ENCODE measurements at places on chromosomes 6 and 20.

DNA sequence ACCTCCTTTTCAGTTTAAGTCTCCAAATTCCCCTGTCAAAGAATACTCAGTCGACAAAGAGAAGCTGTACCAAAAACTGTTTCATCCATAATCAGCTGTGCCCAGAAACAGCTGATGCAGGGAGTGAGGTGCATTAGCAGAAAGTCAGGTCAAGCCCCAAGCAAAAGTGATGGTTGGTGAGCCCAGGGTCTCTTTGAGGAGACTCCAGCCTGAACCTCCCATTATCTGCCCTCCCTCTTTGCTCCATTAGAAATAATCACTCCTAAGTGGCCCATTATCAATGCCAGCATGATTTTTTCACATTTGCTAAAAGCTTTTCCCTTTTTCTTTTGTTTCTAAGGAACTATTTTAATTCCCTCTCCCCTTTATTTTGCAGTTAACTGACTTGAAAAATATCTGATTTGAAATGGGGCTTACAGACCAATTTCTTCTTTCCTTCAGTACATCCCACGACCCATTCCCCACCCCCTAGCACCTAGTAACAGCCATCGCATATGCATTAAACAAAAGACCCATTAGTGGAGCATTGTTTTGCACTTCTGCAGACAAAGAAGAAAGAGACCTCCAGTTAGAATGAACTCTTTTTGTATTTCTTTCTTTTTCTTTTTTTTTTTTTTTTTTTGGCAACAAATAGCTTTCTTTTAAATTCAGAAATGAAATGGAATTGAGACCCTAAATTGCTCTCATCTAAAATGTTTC lies 257.0 kb downstream of the GRIK2 start:
- H3K36me3 ChIP-seq = no peaks in the 10 kb centered on the region
- no peaks in the 10 kb centered on the region for H3K27me3 ChIP-seq
- H3K27ac ChIP-seq = no peak overlapping the region
- no peak overlapping the region for H3K4me3 ChIP-seq

DNA sequence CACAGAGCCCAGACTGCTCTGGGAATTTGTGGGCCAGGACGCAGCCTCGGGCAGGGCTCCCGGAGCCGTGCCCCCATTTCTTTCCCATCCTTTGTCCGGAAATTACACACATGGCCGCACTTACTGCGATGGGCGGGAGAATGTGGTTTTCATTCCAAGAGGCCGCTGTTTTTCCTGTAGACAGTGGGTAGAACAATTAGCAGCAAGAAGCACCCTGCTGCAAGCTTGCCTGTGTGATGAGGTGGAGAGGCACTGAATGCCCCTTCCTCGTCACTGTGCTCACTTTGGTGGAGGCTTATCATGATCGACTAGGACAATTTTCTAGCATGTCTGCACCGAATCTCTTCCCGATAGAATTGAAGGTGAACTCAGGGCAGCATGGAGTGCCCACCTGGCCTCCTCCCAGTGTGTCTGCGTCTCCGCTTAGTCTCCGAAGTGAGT lies 102.8 kb downstream of the DACT2 start:
- H3K27ac ChIP-seq = no peak overlapping the region
- H3K27me3 ChIP-seq = no peaks in the 10 kb centered on the region
- H3K4me1 ChIP-seq = peaks cover 3% of the 10 kb centered on the region
- no peak for DNase-seq

- no peaks in the 10 kb centered on the region for H3K36me3 ChIP-seq
- H3K4me1 ChIP-seq = peaks cover 16% of the 10 kb centered on the region
- H3K27ac ChIP-seq = no peak overlapping the region
- H3K4me3 ChIP-seq = peak overlapping the region; percentile 41
- no peak for DNase-seq
Observed at GRCh38 chr6:30465595-30466306, 23.6 kb upstream of the HLA-E start.

DNA sequence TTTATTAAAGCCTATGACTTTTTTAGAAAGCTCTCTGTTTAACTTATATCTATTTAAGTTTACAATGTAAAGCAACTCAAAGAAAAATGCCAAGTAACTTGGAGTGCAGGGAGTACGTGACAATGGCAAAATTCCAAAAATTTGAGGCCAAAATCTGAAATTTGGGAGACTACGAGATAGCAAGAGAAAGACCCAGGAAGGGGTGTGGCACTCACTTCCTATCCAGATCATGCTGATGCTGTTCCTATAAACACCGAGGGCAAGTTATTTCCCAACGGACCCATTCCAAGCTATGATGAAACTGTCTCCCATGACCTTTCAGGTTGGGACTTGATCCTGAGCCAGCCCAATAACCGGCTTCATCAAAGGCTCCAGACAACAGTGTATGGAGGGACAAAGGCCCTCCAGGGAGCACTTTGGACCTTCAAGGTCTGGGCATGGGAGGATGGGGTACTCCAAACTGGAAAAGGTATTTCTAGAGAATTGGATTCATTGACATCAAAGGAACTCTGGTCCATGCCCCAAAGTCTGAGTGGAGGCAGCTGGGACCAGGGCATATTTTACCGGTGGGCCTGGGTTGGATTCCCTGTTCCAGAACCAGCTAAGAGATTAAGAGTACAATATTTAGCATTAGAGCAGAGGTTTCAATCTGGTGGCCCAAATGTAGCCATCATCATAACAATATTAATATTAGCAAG lies 15.7 kb upstream of the SLC13A3 start:
- no peak for DNase-seq
- H3K4me3 ChIP-seq = no peak overlapping the region
- H3K27ac ChIP-seq = no peak overlapping the region
- no peaks in the 10 kb centered on the region for H3K27me3 ChIP-seq
- H3K36me3 ChIP-seq = no peaks in the 10 kb centered on the region

GRCh38 chr6:28004350-28005151 lies 47.5 kb downstream of the OR2B6 start:
- H3K4me3 ChIP-seq = no peak overlapping the region
- H3K4me1 ChIP-seq = no peaks in the 10 kb centered on the region
- H3K27me3 ChIP-seq = peaks cover 7% of the 10 kb centered on the region
- no peak for DNase-seq

- H3K36me3 ChIP-seq = no peaks in the 10 kb centered on the region
- no peak overlapping the region for H3K4me3 ChIP-seq
- H3K27ac ChIP-seq = no peak overlapping the region
- H3K4me1 ChIP-seq = peaks cover 6% of the 10 kb centered on the region
- peaks cover 21% of the 10 kb centered on the region for H3K27me3 ChIP-seq
Observed at GRCh38 chr20:45987108-45987780, 15.2 kb upstream of the ZNF335 start.

DNA sequence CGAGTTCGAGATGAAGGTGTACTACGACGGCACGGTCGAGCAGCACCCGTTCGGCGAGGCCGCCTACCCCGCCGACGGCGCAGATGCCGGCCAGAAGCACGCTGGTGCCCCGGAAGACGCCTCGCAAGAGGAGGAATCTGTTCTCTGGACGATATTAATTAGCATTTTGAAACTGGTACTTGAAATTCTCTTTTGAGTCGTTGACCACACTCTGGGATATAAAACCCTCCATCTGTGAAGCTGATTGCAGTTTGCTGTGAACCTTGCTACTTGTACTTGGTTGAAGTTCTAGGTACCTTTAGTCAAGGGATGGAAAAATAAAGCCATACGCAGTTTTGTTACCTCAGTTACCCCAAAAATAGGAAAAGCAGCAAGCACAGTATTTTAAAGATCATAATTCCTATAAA lies 917 bp downstream of the C6orf120 start:
- no peaks in the 10 kb centered on the region for H3K27me3 ChIP-seq
- DNase-seq = no peak
- peak overlapping the region; percentile 89 for H3K4me3 ChIP-seq
- peaks cover 27% of the 10 kb centered on the region for H3K36me3 ChIP-seq

DNA sequence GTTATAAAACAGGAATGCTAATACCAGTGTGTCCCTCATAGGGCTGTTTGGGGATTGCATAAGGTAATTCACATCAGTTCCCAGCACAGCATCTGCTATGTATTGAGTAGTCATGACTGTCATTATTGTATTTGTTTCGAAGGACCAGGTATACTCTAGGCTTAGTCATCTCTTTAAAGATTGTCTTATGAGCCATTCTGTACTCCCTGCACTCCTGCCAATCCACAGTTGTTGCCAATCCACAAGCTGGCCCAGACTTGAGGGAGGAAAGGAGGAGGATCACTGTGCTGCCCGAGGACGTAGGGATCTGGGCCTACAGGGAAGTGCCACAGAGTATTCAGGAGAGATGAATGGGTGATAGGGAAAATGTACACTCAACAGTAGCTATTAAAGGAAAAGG lies 113.0 kb upstream of the TIAM2 start:
- no peak overlapping the region for H3K4me3 ChIP-seq
- no peak for DNase-seq
- H3K4me1 ChIP-seq = no peaks in the 10 kb centered on the region
- no peaks in the 10 kb centered on the region for H3K27me3 ChIP-seq
- no peak overlapping the region for H3K27ac ChIP-seq

DNA sequence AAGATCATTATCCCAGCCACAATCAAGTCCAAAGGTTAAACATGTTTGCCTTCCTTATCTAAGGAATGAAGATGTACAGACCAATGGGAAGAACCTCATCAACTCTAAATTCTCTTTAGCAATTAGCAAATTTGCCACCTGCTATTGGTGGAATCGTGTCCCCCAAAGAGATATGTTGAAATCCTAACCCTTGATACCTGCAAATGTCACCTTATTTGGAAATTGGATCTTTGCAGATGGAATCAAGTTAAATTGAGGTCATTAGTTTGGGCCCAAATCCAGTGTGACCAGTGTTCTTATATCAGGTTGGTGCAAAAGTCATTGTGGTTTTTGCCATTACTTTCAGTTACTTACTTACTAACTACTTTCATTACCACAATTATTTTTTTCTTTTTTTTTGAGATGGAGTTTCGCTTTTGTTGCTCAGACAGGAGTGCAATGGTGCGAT lies 31.3 kb downstream of the KLHL31 start:
- DNase-seq = no peak
- no peak overlapping the region for H3K4me3 ChIP-seq
- no peaks in the 10 kb centered on the region for H3K36me3 ChIP-seq

- H3K27ac ChIP-seq = no peak overlapping the region
- H3K4me1 ChIP-seq = no peaks in the 10 kb centered on the region
- no peaks in the 10 kb centered on the region for H3K36me3 ChIP-seq
- peaks cover 16% of the 10 kb centered on the region for H3K27me3 ChIP-seq
- no peak overlapping the region for H3K4me3 ChIP-seq
Observed at GRCh38 chr20:36030149-36030548, 61.8 kb downstream of the CNBD2 start.

- no peaks in the 10 kb centered on the region for H3K36me3 ChIP-seq
- peak overlapping the region; percentile 25 for H3K4me3 ChIP-seq
- no peak for DNase-seq
Observed at GRCh38 chr6:125393449-125393858, 91.7 kb upstream of the HDDC2 start.

GRCh38 chr6:114096561-114097172 lies 125.7 kb upstream of the HDAC2 start:
- H3K36me3 ChIP-seq = no peaks in the 10 kb centered on the region
- no peak overlapping the region for H3K27ac ChIP-seq
- DNase-seq = no peak
- H3K27me3 ChIP-seq = peaks cover 5% of the 10 kb centered on the region

GRCh38 chr20:62780204-62780603 lies 16.1 kb upstream of the MRGBP start:
- H3K4me1 ChIP-seq = peaks cover 30% of the 10 kb centered on the region
- H3K4me3 ChIP-seq = no peak overlapping the region
- no peak for DNase-seq
- H3K27ac ChIP-seq = no peak overlapping the region
- H3K36me3 ChIP-seq = no peaks in the 10 kb centered on the region

GRCh38 chr6:49676671-49677281 lies 36.6 kb downstream of the CRISP2 start:
- DNase-seq = no peak
- no peaks in the 10 kb centered on the region for H3K36me3 ChIP-seq
- no peak overlapping the region for H3K27ac ChIP-seq
- no peaks in the 10 kb centered on the region for H3K4me1 ChIP-seq
- H3K27me3 ChIP-seq = no peaks in the 10 kb centered on the region
- H3K4me3 ChIP-seq = no peak overlapping the region

DNA sequence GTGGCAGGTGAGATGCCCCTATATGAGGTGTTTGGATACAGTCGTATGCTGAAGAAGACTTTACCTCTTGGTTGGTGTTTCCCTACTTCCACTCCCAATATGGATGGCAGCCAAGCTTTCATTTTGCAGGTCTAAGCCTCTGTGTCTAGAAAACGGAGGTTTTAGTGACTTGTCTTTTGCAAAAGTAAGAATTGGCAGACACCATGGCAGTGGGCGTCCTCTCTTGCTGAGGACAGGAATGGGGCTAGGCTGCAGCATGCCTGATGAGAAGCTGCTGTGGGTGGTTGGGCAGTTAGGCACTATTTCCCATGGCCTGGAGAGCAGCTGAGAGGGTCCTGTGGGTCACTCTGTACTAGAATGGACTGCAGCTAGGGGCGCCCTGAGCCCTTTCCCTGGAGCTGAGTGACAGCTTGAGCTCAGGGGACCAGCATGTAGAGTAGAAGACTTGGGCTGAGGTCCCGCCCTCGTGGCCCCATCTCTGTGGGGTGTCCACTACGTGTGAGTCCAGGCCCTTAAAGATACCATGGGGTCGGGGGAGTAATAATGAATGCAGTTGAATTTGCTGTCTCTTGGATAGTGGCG lies 127.4 kb downstream of the CDH26 start:
- no peaks in the 10 kb centered on the region for H3K36me3 ChIP-seq
- no peak overlapping the region for H3K4me3 ChIP-seq
- H3K4me1 ChIP-seq = no peaks in the 10 kb centered on the region
- H3K27ac ChIP-seq = no peak overlapping the region
- no peak for DNase-seq

- no peak for DNase-seq
- no peak overlapping the region for H3K4me3 ChIP-seq
- no peak overlapping the region for H3K27ac ChIP-seq
Observed at GRCh38 chr6:152063170-152063921, 255.9 kb downstream of the ESR1 start.

DNA sequence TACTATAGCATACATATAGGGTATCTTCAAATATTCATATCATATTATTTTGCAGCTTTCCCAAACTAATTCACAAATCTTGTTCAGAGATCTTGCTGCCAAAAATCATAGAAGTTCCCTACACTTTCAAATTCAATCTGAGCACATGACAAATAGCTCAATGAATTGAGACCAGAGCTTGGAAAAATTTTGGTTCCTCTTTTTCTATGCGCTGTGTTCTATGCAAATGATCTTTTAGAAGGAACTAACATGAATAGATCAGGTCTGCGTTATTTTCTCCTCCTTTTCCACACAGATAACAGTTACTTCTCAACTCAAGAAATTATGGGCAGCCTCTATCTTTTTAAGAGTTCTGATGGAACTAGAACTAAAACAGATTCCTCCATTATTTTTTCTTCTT lies 316.3 kb downstream of the ARHGAP18 start:
- peaks cover 14% of the 10 kb centered on the region for H3K27me3 ChIP-seq
- DNase-seq = no peak
- no peak overlapping the region for H3K4me3 ChIP-seq
- no peak overlapping the region for H3K27ac ChIP-seq
- no peaks in the 10 kb centered on the region for H3K4me1 ChIP-seq
- no peaks in the 10 kb centered on the region for H3K36me3 ChIP-seq

GRCh38 chr6:154236646-154237301 lies 119.8 kb downstream of the IPCEF1 start:
- no peak overlapping the region for H3K4me3 ChIP-seq
- peaks cover 39% of the 10 kb centered on the region for H3K4me1 ChIP-seq
- H3K27me3 ChIP-seq = peaks cover 3% of the 10 kb centered on the region
- H3K36me3 ChIP-seq = peaks cover 6% of the 10 kb centered on the region

- H3K27me3 ChIP-seq = no peaks in the 10 kb centered on the region
- H3K4me1 ChIP-seq = peaks cover 16% of the 10 kb centered on the region
- H3K4me3 ChIP-seq = no peak overlapping the region
- H3K36me3 ChIP-seq = peaks cover 8% of the 10 kb centered on the region
- H3K27ac ChIP-seq = no peak overlapping the region
Observed at GRCh38 chr6:151443911-151444621, 7.9 kb downstream of the RMND1 start.

GRCh38 chr6:136486357-136486756 lies 63.9 kb downstream of the MAP7 start:
- DNase-seq = no peak
- peaks cover 6% of the 10 kb centered on the region for H3K27me3 ChIP-seq
- H3K36me3 ChIP-seq = no peaks in the 10 kb centered on the region

Measured in T-helper 2 cell treated with Interferon-gamma antibody and Interleukin-4, amounts not matched to agents 5 μg/mL and 100 μg/mL, for 36 hours (primary cell).